Occipital lobe (tissue), 3 donors: ENCODE measurements at places on chromosomes 11 and 22.

DNA sequence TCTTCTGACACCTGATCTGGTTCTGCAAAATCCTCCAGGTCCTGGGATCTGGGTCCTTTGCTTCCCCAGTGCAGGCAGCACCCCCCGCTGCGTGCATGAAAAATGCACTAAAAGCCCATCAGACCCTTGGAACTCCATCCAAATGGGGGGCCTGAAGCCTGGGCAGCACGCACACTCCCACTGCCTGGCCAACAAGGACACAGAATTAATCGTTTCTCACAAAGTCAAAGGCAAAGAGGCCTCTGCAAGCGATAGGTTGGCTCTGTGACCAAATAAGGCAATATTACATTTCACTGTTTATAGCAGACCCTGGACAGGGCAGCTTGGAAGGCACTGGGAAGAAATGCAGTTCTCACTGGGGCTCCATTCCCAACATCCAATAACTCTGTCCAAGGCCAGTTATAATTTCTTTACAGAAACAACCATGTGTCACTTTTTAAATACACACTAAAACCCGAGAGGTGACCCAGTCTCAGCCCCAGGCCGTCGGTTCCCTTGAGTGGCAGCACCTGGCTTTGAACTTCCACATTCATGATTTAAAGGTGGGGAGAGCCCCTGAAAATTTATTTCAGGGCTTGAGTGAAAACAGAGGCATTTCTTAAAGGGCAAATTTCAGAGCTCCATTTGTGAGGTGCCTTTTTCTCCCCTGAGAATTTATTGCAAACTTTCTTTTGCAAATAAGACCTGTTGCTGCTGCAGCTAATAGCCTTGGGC, 114.4 kb upstream of the ANO1 start:
- no peak for DNase-seq

GRCh38 chr22:36381513-36382128, 6.1 kb downstream of the MYH9 start:
- DNase-seq: no peak

GRCh38 chr11:78699609-78700135, 125.0 kb upstream of the NARS2 start:
- DNase-seq: no peak

DNA sequence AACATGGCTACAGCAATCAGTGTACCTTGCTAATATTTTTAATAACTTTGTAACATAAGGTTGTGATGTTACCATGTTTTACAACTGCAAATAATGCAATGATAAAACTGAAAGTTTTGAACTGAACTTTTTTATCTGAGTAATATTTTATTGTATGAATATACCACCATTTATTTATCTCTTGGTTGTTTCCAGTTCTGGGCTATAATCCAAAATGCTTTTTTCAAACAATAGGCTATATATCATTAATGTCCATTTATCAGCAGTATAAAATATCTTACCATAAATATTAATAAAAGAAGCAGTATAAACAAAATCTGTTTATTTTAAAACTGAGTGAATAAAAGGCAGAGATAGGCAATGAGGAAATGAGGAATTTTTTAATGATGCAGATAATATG, 63.3 kb downstream of the SIK3 start:
- DNase-seq: no peak

DNA sequence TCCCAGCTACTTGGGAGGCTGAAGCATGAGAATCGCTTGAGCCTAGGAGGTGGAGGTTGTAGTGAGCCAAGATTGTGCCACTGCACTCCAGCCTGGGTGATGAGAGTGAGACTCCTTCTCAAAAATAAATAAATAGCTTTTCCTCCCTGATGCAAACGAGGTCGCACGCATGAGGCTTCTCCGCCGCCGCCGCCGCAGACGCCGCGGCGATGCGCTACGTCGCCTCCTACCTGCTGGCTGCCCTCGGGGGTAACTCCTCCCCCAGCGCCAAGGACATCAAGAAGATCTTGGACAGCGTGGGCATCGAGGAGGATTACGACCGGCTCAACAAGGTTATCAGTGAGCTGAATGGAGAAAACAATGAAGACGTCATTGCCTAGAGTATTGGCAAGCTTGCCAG, 20.0 kb upstream of the RAB39A start:
- no peak for DNase-seq

DNA sequence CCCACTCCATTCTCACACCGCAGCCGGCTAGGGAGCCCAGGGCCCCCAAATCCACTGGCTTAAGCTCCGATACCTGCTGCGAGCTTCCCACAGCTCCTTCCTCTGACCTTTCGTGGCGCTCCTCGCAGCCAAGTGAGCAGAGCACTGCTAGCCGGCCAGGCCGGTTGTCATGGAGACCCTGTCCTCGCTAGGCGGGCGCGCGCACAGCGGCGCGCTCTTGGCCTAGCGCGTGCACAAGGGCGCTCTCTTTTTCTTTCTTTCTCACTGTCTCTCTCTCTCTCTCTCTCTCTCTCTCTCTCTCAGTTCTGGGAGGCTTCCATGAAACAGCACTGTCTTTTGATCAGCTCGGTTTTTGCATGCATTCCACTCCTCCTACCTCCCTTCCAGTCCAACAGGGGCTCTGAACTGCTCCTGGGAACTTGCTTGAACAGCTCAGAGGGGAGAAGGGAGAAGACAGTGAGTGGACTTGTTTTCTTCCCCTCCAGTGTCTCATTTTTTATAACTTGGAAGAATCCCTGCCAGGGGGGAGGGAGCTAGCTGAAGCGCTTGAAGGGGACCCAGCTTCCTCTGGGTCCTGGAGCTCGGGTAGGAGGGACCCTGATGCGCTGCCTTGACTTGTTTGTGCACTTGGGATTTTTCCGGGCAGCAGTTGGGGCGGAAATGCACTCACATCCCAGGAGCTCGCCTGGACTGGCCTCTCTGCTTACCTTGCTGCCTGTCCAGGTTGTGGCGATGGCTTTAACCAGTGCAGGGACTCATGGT, 100.3 kb upstream of the AKIP1 start:
- DNase-seq: peak; percentile 79

DNA sequence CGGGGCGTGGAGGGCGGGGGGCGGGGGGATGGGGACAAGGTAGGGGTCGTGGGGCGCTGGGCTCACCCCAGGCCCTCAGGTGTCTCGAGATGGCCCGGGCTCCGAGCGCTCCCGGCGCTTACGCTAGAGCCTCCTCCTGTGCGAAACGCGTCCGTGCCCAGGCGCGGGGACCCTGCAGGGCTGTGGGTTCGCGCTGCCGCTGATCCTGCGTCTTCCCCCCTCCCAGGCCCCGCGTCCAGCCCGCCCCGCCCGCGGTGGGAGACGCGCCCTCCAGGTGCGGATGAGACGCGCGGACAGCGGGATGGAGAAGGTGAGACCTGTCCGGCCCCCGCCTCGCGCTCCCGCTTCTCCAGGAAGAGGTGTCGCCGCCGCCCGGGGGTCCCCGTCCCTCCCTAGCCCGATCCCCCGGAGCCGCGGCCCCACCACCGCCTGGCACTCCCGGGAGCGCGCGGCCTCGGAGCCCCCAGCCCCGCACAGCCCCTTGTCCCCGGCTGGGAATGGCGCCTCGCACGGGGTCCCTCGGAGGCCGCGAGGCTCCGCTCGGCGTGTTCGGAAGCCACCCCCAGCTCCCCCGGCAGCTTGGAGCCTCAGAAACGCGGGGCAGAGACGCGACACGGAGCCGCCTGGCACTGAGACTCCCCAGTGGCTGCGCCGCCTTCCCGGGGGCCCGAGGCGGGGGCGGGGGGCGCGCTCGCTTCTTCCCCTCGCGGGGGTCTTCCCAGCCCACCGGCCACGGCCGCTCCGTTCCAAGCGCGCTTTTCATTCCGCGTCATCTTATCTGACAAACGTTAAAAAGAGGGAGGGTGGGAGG, 27.6 kb upstream of the TOLLIP start:
- no peak for DNase-seq
